ENCODE measurements at places on chromosomes 3 and 15.

DNA sequence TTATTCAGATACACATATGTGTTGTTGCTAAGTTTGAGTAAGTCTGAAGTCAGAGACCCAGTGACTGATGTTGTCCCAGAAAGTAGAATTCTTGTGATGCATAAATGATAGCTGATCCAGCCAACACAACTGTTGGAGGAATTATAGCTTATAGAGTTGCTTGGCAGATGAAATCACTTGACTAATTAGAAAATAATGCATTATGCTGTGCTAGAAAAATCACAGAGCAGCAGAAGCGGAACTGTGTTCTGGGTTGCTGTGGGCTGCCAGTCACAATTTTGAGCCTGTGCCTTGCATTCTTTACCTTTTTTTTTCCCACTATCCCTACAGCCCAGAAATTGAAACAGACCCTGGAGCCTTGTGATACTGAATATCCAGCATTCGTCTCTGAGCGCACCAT is 90.0 kb upstream of the LRTM1 start:
- no peak for DNase-seq

- no peak for DNase-seq
Observed at GRCh38 chr3:7977245-7978086, 524.2 kb upstream of the LMCD1 start.

DNA sequence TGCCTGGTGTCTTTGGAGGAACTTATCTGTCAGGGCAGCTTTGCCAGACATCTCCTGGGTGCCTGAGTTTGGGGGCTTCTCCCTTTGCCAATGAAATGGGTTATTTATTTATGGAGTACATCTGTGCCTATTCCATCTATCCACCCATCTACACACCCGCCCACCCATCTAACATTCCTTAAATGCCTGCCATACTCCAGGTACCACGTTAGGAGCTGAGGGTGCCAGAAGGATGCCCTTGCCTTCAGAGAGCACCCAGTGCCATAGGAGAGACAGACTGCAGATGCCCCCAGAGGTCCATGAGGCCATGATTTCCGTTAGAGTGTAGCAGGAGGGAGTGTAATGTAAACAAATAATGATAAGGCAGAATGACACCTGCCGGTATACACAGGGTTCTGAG is 21.8 kb upstream of the KIF23 start:
- no peak for DNase-seq

DNA sequence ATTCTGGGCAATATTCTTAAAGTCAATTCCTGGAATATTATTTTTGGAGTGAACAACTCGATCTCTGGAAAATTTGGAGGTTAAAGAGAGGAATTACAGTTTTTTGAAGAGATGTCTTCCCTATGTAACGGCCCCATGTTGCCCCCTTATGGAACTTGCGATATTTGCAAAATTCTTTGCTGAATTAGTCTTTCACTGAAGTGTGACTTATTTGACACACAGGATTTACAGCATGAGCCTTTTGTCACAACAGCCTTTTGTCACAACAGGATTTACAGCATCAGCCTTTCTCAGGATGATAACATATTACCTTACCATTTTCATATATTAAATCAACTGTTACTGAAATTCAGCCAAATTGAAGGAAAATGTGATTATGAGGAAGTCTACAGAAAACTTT is 37.8 kb upstream of the SPTSSB start:
- DNase-seq, result no peak

GRCh38 chr3:127646501-127647046 is 17.6 kb downstream of the PODXL2 start:
- DNase-seq, result no peak

- no peak for DNase-seq
Observed at GRCh38 chr3:3038201-3038991, 71.8 kb downstream of the IL5RA start.

DNA sequence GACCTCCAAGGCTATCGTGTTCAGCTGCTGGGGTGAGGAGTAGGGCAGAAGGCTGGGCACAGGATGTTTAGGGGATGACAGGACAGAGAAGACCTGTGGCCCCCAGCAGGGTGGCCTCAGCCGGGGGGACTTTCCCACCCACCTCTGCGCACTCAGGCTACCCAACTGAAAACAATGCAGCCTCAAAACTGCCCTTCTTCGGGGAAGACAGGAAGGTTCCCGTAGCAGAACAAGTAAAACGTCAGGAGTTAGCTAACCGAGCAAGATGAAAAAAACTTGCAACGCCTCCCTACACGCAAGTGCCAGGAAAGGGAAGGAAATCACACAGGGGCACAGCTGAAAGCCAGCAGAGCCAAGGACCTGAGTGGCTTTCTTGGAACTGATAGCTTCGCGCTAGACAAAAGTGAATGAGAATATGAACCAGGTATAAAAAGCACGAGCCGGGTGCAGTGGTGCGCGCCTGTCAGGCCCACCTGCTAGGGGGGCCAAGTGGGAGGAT is 38.4 kb upstream of the FURIN start:
- DNase-seq, result no peak

DNA sequence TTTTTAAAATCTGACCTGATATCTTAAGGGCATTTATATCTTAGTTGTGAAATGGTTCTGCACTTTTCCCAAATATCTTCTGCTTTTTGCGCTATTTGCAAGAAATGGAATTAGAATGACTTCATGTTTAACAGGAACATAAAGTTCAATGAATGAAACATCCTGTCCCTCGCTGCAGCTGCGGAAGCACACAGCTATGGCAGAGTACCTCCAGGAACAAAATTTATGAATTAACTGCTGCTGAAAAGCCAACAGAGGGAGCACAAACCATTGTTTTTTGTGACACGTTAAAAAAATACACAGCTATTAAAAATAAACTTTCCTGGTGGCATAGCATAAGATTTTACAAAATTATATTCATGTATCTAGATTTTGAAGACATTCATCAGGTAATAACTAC is 404.4 kb upstream of the MDFIC2 start:
- no peak for DNase-seq

GRCh38 chr15:80982205-80982604 is 7.4 kb downstream of the MESD start:
- DNase-seq, result no peak

- DNase-seq, result no peak
Observed at GRCh38 chr15:73345658-73346057, 23.1 kb downstream of the HCN4 start.

DNA sequence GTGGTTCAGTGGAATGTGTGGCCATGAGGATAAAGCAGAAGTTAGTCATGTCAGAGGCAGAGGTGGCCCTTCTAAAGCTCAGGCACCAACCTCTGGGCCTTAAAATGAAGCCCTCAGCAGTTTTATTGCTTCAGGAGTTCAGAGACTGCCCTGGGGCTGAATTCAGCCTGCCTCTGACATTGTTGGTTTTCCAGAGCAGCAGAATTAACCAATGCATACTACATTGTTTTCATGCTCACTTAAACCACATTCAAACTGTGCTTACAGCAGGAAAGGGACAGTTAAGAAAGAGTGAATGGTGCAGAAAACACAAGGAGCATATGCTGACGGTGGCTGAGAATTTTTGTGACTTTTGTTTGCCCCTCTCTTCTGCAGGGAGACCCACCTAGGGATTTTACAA is 320.2 kb downstream of the CHST2 start:
- no peak for DNase-seq

DNA sequence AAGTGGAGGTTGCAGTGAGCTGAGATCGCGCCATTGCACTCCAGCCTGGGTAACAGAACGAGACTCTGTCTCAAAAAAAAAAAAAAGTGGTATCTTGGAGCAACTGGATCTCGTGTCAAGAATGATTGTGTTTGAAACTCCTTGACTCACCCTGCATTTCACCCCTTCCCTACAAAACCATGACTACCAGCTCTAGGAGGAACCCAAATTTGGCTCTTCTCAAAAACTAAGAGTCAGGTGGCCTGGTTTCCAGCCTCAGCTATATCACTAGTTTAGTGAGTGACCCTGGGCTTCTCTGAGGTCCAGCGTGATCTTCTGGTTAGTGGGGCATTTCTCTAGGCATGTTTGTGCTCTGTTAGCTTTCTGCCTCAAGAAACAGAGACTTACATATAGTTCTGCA is 222.1 kb downstream of the FAM43A start:
- DNase-seq, result no peak

DNA sequence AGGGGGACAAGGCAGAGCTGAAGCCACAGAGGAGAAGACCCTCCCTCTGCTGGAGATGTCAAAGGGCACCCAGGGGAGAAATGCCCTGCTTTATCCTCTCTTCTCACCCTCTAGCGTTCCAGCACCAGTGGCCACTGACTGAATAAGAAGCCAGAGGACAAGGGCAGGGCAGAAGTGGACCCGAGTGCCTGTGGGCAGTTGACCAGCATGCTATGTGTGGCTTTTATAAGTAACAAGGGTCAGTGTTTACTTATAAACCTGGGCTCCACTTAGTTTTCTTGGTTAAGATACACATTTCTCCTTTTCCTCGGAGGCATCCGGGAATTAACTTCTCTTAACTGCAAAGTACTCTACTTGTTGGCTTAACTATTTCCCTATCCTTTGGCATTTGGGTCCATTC is 13.3 kb upstream of the HDAC11 start:
- DNase-seq, result no peak

DNA sequence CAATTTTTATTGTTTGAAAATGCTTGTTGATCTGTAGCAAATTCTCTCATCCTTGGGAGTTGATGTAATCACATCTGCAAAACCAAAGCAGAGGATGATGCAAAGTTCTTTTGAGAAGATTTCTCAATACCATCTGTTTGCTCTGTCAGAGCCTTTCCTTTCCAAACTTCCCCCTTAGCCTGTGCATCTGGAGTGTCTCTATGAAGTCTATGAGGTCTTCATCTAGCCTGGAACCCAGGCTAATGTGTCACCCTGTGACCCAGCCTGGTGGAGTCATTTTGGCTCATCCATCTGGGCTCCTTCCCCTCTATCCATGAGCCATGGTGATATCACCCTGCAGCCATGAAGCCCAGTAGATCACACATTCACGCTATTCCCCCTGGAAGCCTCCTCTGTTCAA is 123.2 kb upstream of the SLC7A14 start:
- no peak for DNase-seq

DNA sequence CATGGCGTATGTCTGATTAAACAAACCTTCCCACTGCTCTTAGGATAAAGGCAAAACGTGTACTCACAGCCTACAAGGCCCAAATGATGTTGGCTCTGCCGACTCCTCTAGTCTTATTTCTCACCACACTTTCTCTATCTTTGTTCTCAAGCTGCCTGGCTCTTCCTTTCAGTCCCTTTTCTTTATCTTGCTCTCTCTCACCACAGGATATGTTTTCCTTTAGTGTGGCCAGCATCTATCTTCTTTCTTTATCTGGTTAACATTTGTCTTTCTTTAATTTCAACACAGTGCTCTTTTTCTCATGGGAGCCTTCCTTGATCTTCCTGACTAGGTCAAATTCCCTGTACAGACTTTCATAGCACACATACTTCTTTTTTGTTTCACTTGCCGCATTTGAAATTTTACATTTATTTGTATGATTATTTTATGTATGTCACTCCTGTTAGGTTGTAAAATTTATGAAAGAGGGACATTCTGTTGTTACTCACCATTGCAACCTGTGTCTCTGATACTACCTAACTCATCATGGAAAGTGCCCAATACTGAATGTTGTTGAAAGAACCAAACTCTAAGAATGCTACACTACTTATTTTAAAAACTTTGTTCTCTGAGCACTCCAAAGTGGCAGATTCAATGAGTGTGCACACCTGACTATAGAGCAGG is 328.9 kb upstream of the CBLB start:
- DNase-seq, result no peak

- no peak for DNase-seq
Observed at GRCh38 chr3:183117056-183117455, 17.8 kb upstream of the MCCC1 start.

DNA sequence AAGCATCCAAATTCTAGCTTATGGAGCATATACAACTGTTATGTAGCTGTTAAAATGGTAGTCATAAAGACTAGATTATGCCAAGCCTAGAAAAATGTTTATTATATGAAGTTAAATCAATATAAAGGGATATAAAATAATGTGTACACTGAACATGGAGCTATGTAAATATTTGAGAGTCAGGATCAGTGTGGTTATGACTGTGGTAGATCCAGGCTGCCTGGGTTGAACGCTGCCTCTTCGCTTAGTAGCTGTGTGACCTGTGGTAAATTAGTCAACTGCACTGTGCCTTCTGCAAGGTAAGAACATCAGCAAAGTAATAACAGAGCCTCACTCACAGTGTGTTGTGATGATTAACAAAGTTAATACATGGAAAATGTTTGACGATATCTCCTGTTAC is 212.2 kb downstream of the RBMS3 start:
- no peak for DNase-seq

- DNase-seq, result no peak
Observed at GRCh38 chr3:131756405-131756804, 253.6 kb upstream of the MRPL3 start.

DNA sequence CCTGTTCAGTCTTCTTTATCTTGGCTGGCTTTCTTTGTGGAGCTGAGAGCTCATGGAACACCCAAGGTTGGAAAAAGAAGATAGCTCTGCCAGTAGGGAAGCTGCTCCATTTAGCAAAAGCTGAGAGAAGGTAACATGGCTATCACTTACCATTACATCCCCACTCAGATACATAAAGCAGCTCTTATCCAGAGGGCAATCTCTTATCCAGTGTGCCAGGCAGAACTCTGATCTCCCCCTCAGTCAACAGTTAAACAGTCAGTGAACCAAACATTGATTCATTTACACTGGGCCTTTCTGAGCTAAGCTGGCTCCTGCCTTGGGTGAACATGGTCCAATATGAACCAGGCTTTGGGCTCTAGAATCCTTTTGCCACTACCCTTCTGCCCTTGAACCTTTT is 624.2 kb downstream of the NTRK3 start:
- DNase-seq, result no peak

DNA sequence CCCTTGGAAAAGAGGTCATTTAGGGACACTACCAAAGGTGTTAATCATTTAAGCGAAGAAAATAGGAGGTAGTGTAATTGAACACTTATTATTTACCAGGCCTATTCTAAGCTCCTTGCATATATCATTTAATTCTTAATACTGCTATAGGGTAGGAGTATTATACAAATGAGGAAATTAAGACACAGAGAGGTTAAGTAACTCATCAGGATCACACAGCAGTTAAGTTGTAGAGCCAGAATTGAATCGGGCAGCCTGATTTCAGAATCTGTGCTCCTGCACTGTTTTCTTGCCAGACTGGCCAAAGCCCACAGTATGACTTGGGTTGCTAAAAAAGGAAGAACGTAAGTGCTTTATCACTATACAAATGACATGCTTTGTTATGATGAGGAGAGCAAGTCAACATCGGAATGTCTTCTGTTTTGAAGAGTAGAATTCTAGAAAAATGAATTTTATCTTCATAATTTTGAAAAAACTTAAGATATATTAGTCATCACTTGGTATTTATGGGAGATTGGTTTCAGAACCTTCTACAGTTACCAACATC is 31.4 kb downstream of the HPS3 start:
- no peak for DNase-seq

- DNase-seq, result no peak
Observed at GRCh38 chr15:51348688-51349087, 7.2 kb downstream of the GLDN start.

GRCh38 chr3:15726043-15726442 is 71.7 kb downstream of the ANKRD28 start:
- DNase-seq, result no peak

Measured in memory B cell (primary cell).